ENCODE measurements at places on chromosomes 13 and 19.

- DNase-seq: no peak
Measured at GRCh38 chr13:110017379-110017778, 231.0 kb upstream of the IRS2 start.

DNA sequence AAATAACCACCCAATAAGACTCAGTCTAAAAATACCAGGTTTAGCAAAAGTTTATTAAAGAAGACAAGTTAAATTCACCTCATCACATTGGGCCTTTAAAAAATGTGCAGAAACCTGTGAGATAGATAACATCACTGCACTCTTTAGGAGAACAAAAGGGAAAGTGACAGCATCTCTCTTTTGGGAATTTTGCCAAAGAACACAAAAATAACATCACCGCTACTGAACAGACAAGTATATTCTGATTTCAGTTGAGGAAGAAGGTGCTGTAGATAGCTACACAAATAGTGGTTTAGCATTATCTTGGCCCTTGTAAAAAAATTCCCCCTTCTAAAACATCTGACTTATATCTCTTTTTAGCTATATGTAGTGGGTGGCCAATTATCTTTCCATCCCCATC, 244.7 kb downstream of the VWA8 start:
- no peak for DNase-seq

GRCh38 chr19:19823916-19824315, 2.4 kb upstream of the ZNF506 start:
- no peak for DNase-seq

- DNase-seq: no peak
Measured at GRCh38 chr13:40605573-40605972, 60.9 kb downstream of the FOXO1 start.

DNA sequence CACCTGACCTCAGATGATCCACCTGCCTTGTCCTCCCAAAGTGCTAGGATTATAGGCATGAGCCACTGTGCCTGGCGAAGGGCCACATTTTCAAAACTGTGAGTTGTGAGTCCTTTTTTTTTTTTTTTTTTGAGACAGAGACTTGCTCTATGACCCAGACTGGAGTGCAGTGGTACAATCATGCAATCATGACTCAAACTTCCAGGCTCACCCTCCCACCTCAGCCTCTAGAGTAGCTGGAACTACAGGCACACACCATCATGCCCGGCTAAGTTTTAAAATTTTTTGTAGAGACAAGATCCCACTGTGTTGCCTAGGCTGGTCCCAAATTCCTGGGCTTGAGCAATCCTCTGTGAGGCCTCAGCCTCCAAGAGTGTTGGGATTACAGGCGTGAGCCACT, 3.8 kb upstream of the MYPOP start:
- DNase-seq: no peak

DNA sequence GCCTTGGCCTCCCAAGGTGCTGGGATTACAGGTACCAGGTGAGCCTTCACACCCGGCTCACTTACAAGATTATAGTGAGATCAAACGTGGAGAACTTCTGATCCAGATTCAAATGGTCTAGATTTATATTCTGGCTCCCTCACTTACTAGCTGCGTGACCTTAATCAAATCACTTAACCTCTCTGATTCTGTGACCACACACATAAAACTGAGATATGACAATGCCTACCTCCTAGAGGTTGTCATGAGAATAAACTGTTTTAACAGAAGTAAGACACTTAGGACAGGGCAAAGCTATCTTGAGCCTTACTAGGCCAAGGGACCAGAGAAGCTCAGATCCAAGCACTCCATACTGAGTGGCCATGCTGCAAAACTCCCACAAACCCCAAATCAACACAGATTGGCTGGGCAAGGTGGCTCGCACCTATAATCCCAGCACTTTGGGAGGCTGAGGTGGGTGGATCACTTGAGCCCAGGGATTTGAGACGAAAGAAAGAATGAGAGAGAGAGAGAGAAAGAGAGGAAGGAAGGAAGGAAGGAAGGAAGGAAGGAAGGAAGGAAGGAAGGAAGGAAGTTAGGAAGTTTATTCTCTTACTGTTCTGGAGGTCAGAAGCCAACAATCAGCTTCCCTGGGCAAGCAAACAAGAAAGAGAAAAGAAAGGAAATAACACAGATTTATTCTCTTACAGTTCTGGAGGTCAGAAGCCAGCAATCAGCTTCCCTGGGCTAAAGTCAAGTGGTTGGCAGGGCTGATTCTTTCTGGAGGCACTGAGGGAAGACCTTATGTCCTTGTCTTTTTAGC, 46.1 kb upstream of the MAP3K10 start:
- DNase-seq: no peak

GRCh38 chr13:75766636-75767035, 130.5 kb downstream of the LMO7 start:
- no peak for DNase-seq

GRCh38 chr13:68030152-68030809, 800.1 kb upstream of the PCDH9 start:
- no peak for DNase-seq

DNA sequence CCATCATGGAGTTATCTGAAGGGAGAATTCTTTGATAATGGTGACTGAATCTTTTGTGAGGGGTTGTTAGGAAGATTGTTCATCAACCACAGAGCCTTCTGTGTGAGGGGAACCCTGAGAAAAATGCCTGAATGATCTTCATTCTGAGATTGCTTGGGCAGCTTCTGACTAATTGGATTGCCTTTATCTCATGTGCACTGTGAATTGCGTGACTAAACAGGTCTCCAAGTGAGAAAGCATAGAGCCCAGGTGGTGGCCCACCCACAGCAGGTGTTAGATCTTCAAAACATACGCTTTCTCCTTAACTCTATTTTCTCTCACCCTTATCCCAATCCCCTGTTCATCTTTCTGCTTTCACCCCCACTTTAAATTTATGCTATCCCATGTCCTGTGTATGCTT, 58.3 kb downstream of the DOCK9 start:
- DNase-seq: no peak

- no peak for DNase-seq
Measured at GRCh38 chr13:109941221-109941620, 154.8 kb upstream of the IRS2 start.

GRCh38 chr13:48531416-48532255, 1.2 kb downstream of the RCBTB2 start:
- no peak for DNase-seq

DNA sequence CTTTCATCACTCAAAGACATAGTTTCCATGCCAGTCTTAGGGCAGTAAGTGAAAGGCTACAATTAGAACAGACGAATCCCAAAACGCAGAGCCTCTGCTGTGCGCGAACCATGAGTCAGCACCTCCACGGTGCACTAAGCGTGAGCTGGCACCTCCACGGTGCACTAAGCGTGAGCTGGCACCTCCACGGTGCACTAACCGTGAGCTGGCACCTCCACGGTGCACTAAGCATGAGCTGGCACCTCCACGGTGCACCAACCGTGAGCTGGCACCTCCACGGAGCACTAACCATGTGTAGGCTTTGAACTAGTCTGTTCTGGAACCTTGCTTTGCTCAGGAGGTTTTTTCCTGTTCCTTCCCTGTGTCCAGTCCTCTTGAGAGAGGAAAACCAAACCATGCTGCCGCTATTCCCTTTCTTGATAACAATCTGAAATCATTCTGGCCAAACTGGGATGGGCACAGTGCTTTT, 120.6 kb downstream of the IRS2 start:
- no peak for DNase-seq

DNA sequence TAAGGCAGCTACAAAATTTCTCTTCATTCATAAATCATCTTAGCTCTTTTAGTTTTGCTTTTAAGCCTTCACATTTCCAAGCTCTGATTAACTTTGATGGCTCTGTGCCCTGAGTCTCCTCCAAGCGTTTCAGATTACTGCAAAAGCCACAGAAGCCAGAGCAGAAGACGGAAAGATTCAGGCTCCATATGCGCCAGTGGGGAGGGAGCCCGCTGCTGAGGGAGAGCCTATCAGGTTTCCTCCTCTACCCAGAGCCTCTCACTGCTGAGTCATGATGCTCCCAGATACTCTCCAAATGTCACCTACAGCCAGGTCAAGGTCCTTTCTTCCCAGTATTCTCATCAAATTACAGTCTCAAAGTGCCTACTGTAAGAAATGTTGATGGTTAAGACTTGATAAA, 193.6 kb downstream of the RAP2A start:
- peak; percentile 27 for DNase-seq

DNA sequence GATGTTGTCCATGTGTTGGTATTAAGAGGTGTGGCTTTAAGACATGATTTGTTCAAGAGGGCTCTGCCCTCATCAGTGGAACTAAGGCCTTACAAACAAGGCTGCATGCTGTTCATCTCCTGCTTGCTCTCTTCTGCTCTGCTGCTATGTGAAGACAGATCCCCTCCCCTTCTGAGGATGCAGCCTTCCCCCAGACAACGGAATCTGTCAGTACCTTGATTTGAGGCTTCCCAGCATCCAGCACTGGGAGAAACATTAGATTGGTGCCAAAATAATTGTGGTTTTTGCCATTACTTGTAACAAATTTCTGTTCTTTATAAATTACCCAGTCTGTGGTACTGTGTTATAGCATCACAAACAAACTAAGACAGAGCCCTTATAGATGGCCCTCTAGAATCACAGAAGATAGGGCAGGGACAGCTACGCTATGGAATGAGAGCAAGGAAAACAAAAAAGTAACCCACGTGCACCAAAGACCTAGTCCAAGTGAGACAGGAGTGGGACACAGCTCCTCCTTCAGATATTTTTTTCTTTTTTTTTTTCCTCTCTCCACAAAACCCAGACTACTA, 151.5 kb upstream of the RXFP2 start:
- no peak for DNase-seq

GRCh38 chr13:90455067-90455466, 892.4 kb upstream of the MIR17HG start:
- no peak for DNase-seq

DNA sequence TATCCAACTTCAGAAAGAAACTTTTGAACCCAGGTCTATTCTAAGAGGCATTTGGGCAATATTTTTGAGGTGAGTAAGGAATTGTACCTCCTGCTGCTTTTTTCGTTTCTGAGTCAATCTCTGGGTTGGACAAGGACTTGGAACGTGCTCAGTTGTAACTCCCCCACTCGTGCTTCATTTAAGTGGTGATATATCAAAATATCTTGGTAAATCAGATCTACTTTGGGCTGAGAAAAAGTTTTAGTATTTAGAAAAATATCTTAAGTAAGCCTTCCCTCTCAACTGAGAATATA, 728.9 kb downstream of the EFNB2 start:
- no peak for DNase-seq

- DNase-seq: no peak
Measured at GRCh38 chr13:101121608-101122007, 294.7 kb downstream of the NALCN start.

GRCh38 chr13:56424246-56424645, 716.5 kb upstream of the PRR20A start:
- no peak for DNase-seq

DNA sequence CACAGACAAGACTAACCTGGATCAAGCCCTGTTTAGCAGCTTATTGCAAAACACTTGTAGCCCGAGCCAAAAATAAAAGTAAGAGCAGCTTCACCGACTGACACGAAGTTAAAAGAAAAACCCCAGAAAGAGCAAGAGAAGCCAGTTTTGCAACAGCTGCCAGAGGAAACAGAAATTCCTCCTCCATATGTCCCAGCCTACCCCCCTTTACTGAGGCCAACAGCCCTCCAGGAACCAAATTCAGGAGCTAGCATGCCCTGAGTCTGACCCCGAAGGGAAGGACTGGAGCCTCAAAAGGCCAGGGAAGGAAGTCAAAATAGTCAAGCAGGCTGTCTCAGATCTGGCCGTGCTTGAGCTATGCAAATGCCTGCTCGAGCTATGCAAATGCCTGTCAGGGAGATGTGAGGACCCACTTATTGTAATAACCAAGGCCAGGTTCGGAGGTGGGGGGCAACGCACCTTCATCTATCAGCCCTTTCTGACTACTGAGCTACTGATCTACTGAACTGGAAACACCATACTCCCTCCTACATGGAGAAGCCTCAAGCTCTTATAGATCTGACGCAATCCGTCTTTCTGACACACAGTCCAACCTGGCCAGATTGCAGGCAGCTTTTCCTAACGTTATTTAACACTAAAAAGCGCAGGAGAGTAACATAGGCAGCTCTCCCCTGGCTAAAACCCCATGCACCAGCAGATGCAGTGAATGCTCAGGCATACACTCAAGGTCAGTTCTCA, 6.7 kb downstream of the SIGLEC11 start:
- no peak for DNase-seq

DNA sequence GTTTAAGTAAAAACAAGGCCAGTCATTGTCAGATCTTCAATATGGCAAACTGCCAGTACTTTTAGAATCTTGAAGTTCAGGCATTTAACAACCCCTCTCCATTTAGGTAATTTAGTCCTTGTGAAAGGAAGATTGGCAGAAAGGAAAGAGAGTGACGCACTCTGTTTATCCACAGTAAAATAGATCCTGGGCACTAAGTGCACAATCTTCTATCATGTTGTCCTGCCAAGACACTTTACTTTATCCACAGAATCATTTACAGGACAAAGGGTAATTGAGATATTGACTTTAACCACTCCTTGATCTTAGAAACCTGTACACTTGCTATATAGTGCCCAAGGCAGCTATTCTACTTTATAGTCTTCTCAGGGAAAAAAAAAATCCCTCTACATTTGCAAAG, 786.4 kb upstream of the SLITRK1 start:
- no peak for DNase-seq

DNA sequence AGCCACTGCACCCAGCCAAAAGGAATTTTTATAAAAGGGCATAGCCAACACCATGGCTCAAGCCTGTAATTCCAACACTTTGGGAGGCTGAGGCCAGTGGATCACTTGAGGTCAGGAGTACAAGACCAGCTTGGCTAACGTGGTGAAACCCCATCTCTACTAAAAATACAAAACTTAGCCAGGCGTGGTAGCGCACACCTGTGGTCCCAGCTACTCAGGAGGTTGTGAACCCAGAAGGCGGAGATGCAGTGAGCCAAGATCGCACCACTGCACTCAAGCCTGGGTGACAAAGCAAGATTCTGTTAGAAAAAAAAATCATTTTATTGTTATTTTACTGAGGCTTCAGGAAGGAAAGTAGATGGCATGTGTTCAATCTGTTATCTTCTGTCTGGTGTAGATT, 31.3 kb upstream of the FOXO1 start:
- DNase-seq: no peak

DNA sequence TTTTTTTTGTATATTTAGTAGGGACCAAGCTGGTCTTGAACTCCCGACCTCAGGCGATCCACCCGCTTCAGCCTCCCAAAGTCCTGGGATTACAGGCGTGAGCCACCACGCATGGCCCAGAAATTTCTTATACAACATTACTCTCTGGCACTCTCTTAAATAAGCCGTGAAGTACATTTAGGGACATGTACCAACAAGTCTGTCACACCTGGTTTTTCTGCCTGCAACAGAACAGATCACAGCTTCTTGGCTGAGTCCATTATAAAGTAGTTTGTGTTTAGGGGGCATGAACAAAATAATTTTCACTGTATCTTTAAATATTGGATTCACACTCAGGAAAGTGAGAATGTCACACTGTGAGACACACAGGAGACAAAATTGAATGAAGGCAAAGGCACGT, 1567.3 kb downstream of the SLITRK5 start:
- no peak for DNase-seq

DNA sequence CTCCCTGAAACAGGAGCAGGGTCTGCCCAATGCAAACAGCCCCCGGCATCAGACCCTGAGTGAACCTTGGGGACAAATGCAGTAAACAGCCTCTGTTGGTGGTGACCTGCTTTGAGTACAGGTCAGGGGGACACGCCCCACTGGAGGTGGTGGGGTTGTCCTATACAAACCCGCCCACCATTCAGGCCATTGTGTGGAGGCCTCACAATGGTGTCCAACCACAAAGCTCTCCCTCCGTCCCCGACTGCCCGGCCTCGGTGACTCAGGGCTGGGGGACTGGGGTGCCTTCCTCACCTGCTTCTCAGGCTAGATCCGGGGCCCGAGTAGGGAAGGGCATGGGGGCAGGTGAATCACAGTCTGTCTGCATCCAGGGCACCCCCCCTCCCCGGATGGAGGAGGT, 1.5 kb downstream of the MUC16 start:
- no peak for DNase-seq
